Activated CD4-positive, alpha-beta T cell treated with anti-CD3 and anti-CD28 coated beads, Interleukin-10, Interleukin-2, amounts not matched to agents 100 ng/mL and 50 ng/mL, durations not matched to agents 16 hours and 8 hours (primary cell): ENCODE measurements at places on chromosomes 5 and 9.

DNA sequence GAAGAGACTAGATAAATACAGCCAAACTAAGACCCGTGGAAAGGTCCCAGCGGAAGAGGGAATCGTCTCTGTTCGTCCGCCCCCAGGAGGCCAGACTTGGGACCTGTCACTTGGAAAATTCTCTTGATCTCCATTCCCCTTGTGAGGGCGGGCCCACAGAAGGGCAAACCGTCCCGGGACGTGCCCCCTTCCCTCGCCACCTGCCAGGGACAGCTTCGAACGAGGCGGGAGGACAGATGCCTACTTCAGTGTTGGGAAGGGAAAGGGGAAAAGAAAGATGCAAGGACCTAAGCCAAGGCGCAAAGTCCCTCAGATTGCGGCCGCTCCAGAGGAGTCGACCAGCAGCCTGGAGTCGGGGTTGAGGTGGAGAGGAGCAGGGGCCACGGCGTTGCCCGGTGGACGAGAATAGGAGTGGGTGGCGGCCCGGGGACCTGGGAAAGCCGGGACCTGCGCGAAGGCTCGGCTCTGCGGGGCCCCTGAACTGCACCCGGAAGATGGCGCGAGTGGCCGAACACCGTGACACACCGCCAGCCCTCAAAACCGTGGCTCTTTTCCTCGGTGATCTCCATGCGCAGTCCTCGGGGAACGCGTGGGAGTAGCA, 4.4 kb upstream of the EBF1 start:
- DNase-seq: no peak

DNA sequence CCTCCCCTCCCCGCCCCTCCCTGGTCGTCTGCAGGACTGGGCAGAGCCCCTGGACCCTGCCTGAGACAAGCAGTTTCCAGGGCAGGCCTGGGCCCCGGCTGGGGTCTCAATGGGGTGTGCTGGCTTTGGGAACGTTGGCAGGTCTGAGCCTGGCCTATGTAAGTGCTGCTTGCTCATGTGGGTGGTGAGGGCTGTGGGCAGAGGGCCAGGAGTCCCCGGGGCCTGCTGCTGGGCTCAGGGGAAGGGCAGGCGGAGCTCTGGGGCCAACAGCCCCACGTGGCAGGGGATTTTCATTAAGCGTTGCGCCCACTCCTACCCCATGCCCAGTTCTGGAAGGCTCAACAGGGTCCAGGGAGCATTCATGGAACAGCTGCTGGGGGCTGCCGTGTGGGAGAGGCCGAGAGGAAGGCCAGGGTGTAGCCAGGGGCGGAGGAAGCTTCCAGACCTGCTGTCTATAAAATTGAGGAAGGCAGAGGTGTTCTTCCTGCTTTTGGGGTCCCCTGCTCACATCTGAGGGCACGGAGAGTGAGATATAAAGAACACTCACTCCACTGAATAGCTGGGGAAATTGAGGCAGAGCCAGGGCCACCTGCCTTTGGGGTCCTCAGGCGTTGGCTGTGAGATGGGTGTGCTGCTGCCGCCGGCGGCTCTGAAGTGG, 32.5 kb downstream of the RXRA start:
- DNase-seq: no peak

GRCh38 chr5:125152461-125153189, 406.2 kb upstream of the ZNF608 start:
- no peak for DNase-seq

DNA sequence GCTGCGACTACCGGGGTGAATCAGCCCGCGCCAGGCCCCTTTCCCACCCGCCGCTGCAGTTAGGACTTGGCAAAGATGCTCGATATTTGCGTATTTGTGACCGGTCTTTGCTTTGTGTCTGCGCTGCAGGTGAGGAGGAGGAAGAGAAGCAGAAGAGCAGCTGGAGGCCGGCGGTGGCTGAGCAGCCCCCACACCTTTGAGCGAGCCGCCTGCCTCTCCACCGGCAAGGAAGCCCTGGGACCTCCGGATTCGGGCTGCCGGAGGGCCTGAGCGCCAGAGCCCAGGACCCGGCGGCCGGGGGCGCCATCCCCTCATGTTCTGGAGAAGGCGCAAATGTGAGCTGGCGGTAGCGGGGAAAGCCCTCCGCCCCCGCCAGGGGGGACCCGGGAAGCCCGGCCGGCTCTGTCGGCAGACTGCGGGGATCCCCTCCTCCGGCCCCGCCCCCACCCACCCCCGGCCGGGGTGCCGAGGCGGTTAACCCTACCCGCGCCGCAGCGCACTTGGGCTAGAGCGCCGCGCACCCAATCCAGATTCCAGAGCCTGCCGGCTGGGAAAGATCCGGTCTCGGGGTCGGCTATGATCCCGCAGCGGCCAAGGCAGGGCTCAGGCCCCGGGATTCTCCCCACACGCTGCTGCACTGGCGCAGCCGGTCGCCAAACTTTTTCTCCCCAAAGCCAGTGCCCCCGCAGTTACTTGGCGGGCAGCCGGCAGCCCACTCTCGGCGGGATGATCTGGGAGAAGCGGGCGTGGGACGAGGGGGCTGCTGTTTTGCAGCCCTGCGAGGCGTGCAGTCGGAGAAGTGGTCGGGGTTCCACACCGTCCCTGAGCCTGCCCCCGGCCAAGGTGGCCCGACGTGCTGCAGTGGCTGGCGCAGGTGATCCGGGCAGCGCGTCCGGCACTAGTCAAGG, 800 bp upstream of the KCNN2 start:
- DNase-seq: no peak

DNA sequence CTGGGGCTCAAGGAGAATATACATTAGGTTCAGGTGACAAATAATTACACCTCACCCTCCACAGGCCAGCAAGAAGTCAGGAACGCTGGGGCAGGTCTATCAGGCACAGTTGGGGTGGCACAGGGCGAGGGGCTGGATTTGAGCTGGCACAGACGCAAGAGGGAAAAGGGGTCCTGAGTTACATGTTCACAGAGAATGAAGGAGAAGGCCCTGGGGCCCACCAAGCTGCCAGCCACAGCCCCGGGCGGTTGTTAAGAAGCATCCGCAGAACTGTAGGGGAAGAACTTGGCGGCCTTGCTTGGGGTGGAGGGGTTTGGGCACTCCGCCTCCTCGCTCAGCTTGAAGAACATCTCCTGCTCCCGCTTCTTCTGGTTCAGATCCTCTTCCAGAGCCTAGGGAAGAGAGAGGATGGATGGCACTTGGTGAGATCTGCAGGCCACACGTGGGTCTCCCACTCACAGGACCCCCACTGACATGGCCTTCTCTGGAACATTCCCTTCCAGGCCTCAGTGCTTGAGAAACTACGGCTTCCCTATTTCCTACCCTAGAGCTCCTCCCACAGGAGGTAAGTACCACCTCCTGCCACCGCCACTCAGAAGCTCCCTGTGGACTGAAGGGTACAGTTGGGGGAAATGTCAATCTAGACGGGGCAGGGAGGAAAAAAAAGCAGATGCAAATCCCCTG, 38.3 kb upstream of the FBXW11 start:
- DNase-seq: no peak

DNA sequence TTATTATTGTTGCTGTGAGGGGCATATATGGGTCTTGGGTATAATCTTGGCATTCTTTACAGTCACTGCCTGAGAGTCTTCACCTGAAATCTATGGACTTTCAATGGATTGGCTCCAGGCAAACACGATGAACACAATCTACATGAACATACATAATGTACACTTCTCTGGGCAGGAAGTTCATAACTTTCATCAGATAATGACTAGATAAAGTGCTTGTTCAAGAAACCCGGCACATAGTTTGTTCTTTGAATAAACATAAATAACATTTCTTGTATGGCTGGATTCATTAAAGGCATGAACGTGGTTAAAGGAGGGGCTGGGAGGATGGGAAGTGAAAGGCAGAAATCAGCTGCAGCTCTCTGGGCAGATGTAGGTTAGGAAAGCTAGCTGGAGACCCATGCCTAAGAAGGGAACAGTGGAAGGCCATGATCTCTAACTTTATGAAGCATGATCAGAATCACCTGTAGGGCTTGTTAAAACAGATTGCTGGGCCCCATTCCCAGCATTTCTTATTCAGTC, 306.9 kb upstream of the EFNA5 start:
- DNase-seq: no peak

DNA sequence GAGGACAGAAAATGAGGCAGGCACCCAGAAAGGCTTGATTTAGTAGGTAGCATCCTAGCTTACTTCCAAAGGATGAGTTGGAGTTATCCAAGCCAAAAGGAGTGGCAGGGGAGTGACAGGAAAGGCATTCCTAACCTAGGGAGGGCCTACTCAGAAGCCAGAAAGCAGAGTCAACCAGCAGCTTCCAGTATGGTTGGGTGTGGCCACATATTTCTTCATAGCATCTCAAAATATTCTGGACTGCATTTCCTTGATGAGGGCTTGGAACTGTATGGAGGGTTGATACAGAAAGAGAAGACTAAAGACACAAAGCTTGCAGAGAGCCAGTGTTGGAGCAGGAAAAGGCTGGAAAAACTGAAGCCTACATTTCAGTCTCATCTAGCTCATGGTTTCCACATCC, 656.8 kb upstream of the DMAC1 start:
- no peak for DNase-seq

- DNase-seq: no peak
Observed at GRCh38 chr5:150538007-150538917, 30.3 kb downstream of the NDST1 start.

DNA sequence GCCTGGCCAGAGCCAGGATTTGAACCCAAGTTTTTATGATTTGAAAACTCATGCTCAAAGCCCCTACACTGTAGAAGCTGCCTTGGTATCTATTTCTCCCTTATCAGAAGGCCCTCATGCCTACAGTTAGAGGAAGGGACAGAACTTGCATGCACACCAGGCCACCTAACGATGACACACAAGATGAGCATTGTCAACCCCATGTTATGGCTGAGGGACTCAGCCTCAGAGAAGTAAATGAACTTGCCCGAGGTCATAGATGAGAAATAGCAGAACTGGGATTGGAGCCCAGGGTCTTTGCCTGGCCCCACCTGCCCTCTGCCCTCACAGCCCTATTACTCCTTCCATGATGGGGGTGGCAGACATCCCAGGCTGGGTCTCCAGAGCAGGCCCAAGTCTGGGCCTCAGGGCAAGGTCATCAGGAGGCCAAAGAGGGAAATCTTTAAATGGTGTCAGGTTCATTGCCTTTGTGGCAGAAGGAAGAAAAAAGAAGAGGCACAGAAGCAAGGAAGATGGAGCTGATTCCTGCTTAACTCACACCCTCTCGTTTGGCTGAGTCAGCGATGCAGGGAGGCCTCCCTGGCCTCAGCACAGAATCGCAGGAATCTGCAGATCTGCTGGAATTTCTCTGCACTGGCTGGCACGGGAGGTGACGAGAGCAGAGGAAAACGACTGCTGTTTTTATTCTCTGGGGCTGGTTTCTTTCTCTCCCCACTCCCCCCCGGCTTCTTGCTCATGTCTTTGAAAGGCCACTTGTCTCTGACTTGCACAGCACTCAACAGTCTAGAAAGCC, 20.6 kb upstream of the CRB2 start:
- DNase-seq: no peak

GRCh38 chr5:125154301-125155110, 408.1 kb upstream of the ZNF608 start:
- no peak for DNase-seq

GRCh38 chr9:72755836-72756235, 197.0 kb downstream of the ALDH1A1 start:
- DNase-seq: no peak

GRCh38 chr9:34463098-34463900, 4.7 kb downstream of the DNAI1 start:
- DNase-seq: peak; percentile 64

DNA sequence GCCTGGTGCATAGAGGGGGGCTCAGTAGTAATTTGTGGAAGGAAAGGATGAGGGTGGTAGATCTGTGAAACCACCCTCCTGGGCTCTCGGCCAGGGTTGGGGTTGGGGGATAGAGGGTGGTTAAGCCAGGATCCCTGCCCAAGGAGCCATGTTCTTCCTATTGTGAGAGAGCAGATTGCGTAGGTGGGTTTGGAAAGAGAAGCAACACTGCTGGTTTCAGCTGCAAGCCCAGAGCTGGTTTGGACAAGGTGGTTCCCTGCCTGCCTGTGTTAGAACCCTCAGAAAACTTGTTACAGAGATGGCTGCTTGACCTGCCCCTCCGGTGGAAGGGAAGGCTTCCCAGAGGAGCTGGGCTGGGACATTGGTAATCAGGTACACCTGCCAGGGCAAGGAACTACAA, 131.2 kb upstream of the HAND1 start:
- DNase-seq: no peak

GRCh38 chr5:175894793-175895192, 23.4 kb downstream of the CPLX2 start:
- no peak for DNase-seq

- no peak for DNase-seq
Observed at GRCh38 chr9:115758441-115758840, 395.1 kb upstream of the PAPPA start.

GRCh38 chr5:10923310-10923709, 162.3 kb upstream of the DAP start:
- no peak for DNase-seq

GRCh38 chr5:126998201-126998631, 32.1 kb downstream of the MARCHF3 start:
- no peak for DNase-seq

DNA sequence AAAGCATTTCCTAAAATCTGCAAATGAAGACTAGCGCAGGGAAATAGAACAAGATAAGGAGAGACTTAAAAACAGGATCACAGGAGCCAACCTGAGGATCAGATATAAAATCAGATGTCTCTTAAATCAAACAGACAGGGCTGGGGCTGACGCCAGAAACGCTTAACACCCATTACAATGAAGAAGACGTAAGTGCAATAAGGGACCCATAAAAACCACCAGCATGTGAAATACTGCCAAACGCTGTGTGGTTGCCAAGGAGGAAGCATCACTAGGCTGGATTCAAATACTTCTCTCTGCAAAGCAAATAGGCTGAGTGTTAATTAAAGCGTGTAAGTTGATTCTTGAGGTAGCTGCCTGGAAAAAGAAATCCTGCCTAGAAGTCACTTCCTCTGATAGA, 74.4 kb upstream of the ATP10B start:
- DNase-seq: no peak

DNA sequence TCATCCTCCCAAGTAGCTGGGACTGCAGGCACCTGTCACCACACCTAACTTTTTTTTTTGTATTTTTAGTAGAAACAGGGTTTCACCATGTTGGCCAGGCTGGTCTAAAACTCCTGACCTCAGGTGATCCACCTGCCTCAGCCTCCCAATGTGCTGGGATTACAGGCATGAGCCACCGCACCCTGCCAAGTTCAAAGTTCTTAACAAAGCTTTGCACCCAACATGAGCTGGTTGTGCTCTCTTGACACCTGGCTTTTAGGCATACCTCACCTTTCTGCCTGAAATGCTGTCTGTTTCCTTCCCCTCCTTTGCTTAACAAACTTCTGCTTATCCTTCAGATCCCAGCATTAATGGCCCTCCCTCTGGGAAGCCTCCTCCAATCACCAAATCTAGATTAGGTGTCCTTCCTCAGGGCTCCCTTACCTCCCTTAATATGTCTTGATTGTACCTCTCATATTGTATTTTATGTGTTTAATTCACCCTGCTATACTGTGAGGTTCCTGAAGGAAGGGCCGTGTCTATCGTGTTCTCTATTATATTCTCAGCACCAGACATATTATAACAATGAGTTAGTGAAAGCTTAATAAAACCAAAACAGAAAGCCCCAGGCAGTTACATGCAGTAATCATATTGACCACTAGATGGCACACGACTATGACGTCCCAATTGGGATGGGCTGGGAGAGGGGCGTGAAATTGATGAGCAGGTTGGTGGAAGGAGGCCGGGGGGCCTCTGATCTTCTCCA, 62.9 kb upstream of the PPARGC1B start:
- DNase-seq: peak; percentile 46

- no peak for DNase-seq
Observed at GRCh38 chr5:160020964-160021363, 12.0 kb downstream of the TTC1 start.
